ENCODE measurements at places on chromosomes 2 and 18. TPM values are rescaled to one million over a fixed set of nuclear protein-coding genes. Genes with fewer than 3 reads are reported as not detected.
A peak's percentile ranks its signal among the peaks of the same experiment; 100 is the strongest.

DNA sequence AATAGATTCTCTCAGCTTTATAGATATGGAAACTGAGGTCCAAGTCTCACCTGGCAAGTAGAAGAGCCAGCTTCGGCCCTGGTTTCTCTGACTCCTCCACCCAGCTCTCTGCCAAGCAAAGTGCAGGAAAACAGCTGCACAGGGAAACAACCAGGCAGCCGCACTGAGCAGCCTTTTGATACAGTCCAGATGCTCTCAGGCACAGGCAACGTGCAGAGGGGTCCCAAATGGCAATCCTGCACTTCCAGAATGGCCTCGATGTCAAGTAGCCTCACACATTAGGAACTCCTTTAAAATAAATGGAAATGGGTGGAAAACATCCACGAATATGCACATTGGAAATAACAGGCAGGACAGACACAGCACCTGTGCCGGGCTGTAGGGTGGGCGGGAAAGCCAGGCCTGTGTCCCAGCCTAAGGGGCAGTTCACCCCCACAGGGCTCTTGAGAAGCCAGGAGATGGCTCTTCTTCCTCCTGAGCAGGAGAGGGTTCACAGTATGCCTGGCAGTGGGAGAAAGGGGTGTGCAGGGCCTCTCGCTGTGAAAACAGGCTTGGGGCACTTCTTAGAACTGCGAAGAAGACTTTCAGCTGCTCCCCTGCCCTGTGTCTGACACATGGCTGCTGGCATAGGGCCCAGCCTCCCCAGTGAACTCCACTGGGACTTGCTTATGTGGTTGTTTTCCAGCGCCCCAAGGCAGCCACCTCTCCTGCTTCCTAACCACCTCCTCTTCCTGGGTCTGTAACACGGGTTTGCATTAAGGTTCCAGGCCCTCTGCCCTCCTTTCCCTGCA lies 63.9 kb upstream of the TUBA3E start:
- DNase-seq, result no peak

GRCh38 chr2:186594001-186594722 lies 4.3 kb downstream of the ITGAV start:
- no peak for DNase-seq

DNA sequence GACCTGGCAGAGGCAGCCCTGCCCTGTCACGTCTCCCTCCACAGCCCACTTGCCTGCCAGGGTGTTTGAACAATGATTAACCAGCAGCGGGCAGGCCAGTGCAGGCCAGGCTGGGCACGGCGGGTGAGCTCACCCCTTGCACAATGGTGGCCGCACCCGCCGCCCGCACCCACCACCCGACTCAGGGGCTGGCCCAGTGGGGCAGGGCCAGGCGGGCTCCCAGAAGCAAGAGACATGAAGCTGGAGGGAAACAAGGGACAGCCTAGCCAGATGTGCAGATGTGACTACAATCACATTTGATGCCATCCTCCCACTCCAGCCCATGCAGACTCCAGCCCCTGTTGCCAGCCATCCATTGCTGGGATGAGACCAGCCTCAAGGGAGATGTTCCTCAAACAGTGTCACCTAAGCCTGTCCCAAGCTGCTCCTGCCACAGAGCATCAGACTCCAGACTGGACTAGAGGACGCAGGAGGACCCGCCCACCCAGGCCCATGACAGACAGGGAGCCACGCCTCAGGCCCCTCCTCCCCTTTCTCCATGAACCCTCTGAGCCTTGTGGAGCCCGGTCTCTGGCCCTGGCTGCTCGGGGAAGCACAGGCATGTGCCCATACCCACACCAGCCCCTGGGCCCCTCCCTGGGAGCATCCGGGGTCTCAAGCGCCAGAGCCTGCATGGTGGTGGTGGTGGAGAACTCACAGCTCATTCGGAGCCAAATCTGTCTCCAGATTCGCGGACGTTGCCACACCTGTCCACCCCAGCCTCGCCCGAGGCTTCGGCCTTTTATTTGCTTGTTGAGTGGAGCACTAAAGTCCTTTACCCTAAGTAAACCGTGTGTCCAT lies 45.0 kb downstream of the SDC1 start:
- no peak for DNase-seq

- DNase-seq, result no peak
Observed at GRCh38 chr2:31903109-31903780, 107.6 kb downstream of the MEMO1 start.

DNA sequence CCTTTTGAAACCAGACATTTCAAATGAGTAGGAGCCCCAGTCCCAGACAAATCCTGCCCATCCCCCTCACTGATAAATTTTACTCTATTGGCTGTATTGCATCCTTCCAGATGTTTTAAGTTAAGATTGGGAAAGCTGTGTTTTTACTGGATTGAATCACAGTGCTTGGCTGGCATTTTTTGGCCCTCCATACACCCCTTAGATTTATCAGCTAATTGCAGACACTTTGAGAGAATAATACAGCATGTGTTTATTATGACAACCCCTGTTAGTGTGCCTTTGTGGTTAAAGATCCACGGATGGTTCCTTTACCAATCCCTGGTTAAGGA lies 74.9 kb downstream of the ANTXR1 start:
- DNase-seq, result no peak

- DNase-seq, result peak; percentile 67
Observed at GRCh38 chr2:217610401-217610814, 392.4 kb downstream of the TNS1 start.

Gene CFAP221
- not detected for total RNA-seq

Gene IL1RL2
- total RNA-seq, result 0.25 TPM

Gene FBXO15
- 3.0 TPM for total RNA-seq

Gene TMEM200C
- not detected for total RNA-seq
